ENCODE measurements at places on chromosomes 2 and 18.

DNA sequence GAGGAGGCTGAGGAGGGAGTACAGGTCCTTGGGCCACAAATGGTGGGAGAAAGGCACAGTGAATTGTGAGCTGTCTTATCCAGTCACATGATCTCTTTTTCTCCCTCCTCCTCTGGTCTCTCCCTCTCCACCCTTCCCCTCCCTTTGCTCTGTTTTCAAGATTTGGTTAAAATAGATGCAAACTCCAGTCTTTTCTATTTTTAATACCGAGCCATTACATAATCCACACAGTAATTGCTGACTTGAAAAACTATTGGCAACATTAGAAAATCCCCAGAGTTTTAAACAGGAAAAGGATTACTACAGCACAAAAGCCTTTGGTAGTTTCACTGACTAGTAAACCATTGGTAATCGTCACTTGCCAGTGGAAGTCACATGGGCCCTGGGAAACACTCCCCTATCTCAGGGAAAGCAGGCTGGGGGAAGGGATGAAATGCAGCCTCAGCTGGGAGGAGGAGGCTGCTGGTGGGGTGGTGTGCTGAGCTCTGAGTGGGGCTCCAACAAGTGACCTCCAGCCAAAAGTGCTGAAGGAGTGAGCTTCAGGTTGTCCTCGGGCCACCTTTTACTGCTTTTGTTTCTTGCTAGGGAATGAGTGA, 57.4 kb upstream of the PCBP1 start:
- no peak for DNase-seq

DNA sequence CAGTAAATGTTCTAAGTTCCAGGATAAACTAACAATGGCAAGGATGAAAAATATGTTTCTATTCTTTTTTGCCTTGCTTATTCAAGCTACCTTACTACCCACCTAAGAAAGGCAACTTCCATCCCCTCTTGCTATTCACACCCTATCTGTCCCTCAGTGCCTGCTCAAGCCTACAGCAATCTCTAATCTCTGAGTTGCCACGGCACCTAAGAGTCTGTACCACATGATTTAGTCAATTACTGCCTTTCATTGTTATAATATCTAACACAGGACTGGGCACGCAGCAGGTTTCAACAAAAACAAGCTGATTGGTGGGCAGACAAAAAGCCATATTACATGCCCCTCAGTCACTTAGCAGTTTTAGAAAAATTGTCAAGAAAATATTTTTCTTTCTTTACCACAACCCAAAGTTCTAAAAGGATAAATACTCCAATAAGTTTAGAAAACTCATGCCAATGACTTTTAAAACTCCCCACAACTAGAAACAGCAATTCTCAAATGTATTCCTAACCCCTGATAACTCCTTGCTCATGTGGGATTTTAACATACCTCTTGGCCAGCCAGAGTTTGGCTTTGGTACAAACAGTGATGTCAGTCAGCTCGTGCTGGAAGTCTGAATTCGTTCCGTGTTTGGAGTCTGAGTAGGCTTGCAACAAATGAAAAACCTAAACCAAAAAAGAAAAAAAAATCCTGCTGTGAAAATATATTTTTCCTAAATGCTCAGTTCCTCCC, 117.3 kb upstream of the ZFP36L2 start:
- DNase-seq, result no peak

GRCh38 chr2:221853297-221853696, 281.2 kb upstream of the EPHA4 start:
- no peak for DNase-seq

- no peak for DNase-seq
Measured at GRCh38 chr18:54033052-54033451, 191.4 kb downstream of the MBD2 start.

DNA sequence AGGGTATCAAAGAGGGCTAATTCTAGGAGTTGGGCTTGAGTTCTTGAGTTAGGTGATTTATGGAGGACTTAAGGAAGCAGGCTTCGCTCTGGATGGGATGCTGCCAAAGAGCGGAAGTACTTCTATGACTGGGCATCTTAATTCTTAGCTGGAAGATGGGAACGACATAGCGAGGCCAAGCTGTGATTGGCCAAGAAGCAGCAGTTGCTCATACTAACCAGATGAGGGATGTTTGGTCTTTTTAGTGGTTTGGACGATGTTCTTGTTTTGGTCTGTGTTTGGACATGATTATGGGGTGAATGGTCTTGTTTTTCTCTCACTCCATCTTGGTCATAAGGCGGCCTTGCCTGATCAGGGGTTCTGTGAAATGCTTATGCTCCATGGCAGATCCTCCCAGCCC, 133.7 kb downstream of the MSH2 start:
- DNase-seq, result no peak
